HS-27A (cell line): ENCODE measurements at places on chromosomes 3 and 15.

GRCh38 chr3:54831112-54831511, 96.7 kb downstream of the LRTM1 start:
- no peak for DNase-seq

GRCh38 chr3:192848371-192849233, 69.1 kb downstream of the MB21D2 start:
- DNase-seq = no peak

- DNase-seq = no peak
These were observed 42.7 kb downstream of the EIF2AK4 start for GRCh38 chr15:39976291-39977274.

DNA sequence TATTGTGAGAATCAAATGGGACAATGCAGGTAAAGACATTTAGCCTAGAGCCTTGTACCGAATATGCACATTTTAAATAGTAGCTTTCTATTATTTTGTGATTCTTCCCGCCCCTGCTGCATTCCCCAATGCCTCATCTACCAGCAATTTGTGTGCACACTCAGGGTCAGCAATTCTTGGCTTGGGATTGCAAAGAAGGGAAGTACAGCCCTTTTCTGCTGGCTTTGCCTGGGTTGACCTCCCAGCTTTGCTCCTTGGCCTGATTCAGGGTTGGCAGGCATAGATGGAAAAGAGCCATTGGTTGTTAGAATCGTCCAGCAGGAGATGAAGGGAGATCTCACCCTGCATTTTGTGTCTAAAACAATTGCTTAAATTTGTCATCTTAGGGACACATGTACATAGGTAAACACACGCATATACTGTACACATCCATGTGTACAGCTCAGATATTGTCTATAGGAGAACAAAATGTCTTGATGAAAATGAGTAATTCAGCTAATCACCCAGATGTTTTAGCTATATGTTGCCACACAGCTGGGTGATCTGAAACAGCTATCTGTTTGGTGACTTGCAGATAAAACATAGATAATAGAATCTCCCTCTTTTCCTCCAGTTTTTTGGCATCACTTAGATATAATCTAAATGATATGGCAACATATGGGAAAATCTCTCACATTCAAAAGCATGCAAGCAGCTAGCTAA, 340.9 kb upstream of the TBL1XR1 start:
- DNase-seq = no peak

- no peak for DNase-seq
These were observed 8.6 kb downstream of the PTPRG start for GRCh38 chr3:61569856-61570580.

GRCh38 chr15:71323584-71323983, 208.3 kb downstream of the THSD4 start:
- no peak for DNase-seq

- no peak for DNase-seq
These were observed 2.2 kb downstream of the LRCH3 start for GRCh38 chr3:197793247-197793646.

DNA sequence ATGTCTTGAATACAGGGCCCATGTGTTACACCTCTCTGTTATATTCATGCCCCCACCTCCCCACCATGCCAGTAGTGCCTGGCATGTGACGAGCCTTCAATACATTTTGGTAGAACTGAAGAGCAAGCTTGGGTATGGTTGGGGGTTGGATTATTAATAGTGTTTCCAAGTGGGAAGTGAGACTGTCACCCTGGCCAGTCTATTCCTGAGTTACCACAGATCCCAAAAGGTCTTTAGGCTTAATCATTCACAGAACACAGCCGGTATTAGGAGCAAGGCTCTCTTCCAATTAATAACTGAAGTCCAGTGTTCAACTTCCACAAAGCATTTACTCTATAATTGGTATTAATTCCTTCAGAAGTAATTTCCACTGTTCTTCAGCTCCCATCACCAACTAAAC, 231.9 kb upstream of the LRTM1 start:
- DNase-seq = no peak

- DNase-seq = no peak
These were observed 2.8 kb downstream of the HEMK1 start for GRCh38 chr3:50572158-50572557.

DNA sequence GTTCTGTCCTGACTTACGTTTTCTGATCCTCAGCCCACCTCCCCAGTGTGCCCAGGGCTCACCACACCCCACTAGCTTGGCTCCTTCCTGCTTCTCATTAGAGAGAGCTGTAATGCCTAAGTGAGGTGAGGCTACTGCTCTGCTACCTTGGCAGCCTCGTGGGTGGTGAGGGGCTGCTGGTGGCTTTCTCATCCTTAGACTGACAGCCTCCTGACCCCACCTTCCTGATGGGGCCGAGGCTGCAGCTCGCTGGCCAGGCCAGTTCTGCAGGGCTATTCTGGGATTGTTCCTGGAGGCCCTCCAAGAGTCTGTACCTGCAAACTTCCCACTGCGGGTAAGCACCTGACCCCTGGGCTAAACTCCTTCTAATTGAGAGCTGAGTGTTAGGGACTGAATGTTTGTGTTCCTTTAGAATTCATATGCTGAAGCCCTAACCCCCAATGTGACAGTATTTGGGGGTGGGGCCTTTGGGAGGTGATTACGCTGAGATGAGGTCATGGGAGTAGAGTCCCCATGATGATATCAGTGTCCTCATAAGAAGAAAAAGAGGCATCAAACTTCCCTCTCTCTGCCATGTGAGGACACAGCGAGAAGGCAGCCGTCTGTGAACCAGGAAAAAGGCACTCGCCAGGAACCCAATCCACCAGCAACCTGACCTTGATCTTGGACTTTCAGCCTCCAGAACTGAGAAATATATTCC, 38.1 kb upstream of the IQSEC1 start:
- DNase-seq = no peak

- no peak for DNase-seq
These were observed 3.4 kb downstream of the TSC22D2 start for GRCh38 chr3:150411546-150411945.

GRCh38 chr3:141380279-141380678, 12.0 kb downstream of the ZBTB38 start:
- DNase-seq = no peak

DNA sequence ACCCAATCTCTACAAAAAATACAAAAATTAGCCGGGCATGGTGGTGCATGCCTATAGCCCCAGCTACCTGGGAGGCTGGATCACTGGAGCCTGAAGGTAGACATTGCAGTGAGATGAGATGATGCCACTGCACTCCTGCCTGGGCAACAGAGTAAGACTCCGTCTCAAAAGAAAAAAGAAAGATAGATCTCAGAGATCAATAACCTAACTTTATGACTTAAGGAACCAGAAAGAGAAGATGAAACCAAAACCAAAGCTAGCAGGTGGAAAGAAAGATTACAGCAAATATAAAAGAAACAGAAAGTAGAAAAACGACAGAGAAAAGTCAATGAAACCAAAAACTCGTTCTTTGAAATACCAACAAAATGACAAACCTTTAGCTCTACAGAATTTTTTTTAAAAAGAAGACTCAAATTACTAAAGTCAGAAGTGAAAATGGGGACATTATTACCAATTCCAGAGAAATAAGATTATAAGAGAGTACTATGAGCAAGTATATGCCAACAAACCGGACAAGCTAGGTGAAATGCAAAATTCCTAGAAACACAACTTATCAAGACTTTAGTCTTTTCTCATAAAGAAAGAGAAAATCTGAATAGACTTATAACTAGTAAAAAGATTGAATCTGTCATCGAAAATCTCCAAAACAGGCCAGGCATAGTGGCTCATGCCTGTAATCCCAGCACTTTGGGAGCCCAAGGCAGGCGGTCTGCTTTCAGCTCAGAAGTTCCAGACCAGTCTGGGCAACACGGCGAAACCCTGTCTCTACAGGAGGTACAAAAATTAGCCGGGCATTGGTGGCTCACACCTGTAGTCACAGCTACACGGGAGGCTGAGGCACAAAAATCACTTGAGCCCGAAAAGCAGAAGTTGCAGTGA, 35.0 kb downstream of the ACAP2 start:
- no peak for DNase-seq

DNA sequence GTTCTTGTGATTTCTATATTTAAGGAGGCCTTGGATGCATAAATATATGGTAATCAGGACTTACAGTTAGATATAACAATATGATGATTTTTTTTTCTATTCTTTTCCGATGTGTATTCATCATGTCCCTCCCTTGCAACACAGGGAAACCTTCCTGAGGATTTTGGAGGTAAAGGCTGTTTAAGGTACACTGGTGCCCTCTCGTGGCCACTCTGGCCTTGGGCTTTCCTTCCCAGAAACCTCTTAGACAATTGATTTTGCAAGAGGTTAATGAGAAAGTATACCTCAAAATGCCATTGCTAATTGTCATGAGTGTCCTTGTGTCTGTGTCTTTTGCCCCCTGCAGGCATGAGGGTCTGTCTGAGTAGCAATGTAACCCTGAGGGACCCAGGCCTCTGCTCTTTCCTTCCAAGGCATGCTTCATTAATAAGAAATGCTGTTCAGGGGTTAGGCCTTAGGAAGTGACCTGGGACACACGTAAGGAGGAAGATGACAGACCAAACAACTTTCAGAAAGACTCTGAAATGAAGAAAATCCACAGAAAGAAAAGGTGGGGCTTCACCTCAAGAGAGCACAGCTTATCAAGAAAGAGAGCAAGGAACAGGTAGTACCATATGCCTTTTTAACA, 70.3 kb upstream of the PPP2R3A start:
- peak; percentile 69 for DNase-seq

DNA sequence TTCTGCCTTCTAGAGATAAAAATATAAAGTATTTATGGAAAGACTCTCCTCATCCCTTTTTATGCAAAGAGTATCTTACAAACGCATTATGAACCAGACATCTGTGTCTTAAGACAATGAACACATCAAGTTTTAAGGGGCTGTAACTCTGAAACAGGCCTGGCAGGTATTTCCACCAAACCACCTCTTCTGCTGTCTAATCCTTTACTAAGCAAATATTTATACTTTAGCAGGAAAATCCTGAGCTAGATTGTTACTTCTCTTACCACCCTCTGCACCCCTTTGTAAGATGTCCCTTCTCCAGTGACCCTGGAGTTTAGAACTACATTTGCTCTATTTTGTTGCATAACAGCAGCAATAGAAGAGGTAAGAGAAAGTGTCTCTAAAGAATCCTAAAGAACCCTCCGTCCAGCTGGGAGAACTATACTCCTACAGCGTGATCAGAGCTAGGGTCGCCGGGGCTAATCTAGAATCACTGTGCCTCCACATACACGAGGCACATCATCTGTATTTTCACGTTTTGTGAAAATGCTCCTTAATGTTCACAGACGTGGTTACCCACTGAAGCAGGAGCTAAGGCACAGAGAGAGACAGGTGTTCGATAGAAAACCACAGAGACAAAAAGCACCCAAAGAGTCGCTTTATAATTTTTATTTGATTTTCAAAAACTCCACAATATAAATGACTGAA, 129.6 kb downstream of the FOXP1 start:
- no peak for DNase-seq

GRCh38 chr3:52774901-52775864, 2.2 kb upstream of the ITIH1 start:
- DNase-seq = no peak

- DNase-seq = no peak
These were observed 71.2 kb upstream of the IQSEC1 start for GRCh38 chr3:13144163-13145023.

DNA sequence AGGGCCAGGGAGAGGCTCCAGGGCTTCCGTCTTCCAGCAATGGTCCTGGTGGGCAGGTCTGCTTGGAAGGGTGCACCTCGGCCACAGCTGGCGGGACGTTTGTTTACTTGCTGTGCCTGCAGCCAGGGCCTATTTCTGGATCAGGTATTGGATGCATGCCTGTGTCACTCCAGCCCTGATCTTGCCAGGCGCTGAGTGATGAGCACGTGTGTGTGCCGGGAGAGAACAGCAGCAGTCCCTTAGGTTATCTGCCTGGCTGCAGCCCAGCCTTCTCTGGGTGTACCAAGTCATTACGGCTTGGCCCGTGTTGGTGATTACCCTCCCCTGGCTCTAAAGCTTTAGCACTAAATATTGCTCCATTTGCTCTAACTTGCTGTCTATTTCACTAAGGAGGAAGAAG, 14.9 kb downstream of the CCDC32 start:
- DNase-seq = no peak

GRCh38 chr3:120931593-120931992, 23.6 kb downstream of the STXBP5L start:
- no peak for DNase-seq

DNA sequence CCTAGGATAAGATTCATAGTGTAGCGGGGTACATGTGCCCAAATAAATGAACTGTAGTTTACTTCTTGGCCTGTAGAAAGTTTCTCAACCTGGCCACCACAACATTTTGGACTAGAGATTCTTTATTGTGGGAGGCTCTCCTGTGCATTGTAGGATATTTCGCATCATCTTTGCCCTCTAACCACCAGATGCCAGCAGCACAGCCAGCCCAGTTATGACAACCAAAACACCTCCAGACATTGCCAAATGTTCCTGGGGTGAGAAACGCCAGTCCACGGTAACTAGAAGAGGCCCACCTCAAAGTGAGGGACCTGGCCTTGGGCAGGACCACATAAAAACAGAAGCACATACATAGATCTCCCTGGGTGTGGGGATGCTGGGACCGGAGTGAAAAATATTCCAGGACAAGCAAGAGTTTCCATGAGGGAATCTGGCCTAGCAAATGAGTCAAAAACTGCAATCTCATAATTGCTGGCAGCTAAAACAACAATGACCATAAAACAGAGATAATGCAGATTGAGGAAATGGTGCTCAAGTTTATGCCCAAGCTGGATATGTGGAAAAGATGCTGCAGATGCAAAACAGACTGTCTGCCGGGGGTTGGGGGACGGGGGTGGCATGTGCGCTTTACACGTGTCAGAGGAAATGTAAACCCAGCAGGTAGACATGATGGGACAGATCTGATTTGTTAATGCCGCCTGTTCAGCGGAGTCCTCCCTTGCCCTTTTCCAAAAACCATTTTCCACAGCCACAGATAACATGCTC, 39.7 kb downstream of the ARHGEF3 start:
- DNase-seq = no peak

- no peak for DNase-seq
These were observed 32.0 kb downstream of the FAIM start for GRCh38 chr3:138640537-138640936.
